ENCODE measurements at places on chromosomes 7 and 10.

DNA sequence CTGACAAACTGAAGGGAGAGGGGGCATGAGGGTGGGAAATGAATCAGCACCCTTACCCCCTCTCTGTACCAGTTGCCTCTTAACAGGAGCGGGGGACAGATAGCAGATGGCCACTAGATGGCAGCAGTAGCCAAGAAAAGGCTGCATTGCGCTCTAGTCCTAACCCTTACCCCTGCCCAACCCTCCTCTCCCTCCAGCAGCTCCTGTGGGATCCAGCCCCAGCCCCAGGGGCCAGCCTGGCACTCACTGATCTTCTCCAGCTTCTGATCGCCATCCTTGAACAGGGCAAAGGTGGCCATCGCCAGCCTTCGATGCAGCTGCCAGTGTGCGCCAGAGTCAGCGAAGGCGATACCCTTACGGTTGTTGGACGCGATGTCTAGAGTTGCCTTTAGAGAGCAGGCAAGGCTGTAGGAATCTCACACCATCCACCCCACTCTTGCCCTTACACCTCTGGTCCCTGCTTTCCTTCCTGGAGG lies 2.2 kb downstream of the CYP17A1 start:
- DNase-seq, result peak; percentile 83

DNA sequence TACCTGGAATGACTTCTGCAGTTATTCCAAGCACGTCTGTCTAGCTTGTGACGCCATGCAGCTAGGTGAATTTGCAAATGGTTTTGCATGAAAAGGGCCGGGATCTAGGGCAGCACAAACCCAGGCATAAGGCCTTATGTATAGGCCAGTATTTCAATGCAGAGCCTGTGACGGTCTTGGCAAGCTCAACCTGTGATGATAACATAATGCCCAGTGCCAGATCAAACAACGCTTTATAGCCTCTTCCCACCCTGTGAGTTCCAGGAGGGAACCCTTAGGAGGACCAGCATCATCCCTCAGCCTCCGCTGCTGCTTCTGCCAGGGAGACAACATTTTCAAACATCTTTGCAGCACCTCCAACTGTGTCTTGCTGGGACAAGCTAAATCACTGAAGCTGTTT lies 390.7 kb downstream of the INHBA start:
- DNase-seq, result no peak

GRCh38 chr7:26515314-26515842 lies 223.7 kb downstream of the SNX10 start:
- peak; percentile 67 for DNase-seq

DNA sequence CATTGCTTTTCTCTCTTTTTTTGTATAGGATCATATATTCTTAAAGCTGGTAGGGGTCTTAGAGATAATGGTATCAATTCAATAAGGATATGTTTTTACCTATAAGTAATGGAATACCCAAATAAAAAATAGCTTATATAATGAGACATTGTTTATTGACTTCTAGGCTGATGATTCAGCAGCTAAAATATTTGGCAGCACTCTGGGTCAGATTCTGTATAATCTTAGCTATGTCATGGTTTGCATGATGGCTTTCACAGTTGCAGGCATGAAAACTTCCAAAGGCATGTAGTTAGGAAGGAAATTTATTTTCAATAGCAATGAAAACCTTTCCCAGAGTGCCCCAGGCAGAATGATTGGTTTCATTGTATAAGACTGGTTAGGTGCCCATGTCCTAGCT lies 32.1 kb upstream of the A1CF start:
- DNase-seq, result peak; percentile 50

DNA sequence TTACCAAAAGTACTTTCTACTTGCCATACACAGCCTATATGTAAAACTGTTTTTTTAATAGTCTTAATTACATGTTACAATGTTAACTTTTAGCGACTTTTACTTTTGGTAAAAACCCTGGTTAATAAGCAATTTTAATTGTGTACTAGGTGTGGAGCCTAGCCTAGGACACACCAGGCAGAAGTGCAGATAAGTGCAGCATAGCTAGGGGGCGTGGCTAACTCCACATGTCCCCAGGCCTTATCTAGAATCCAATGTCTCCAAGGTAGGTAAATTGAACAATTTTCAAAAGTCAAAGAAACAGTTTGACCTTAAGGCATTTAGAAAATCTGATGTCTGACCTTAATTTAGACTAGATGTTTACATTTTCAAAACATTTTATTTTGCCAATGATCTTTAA lies 858.7 kb downstream of the CCSER2 start:
- DNase-seq, result no peak

GRCh38 chr7:51299391-51300133 lies 17.0 kb downstream of the COBL start:
- no peak for DNase-seq

DNA sequence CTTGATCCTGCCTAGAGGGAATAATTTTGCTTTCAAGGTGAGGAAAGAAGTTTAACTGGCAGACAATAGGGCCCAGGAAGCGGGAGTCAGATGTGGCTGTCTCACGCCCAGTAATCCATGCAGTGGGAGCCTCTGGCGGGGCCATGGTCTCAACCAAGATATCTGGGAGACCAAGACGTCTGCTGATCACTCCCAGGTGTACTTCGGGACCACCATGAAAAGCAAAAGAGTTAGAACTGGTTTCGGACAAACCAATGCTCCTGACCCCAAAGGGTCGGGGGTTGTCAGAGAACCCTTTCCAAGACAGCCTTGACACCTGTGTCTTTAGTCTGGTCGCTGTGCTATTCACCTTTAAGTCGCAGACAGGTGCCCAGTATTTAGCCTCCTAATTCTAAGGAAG lies 256.9 kb upstream of the MBL2 start:
- no peak for DNase-seq

DNA sequence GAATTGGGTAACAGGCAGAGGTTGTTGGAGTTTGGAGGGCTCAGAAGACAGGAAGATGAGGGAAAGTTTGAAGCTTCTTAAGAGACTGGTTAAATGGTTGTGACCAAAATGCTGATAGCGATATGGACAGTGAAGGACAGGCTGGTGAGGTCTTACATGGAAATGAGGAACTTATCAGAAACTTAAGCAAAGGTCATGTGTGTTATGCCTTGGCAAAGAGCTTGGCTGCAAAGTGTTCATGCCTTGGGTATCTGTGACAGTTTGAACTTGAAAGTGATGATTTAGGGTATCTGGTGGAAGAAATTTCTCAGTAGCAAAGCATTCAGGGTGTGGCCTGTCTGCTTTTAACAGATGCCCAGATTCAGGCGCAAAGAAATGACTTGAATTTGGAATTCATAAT lies 64.5 kb upstream of the EEPD1 start:
- DNase-seq, result no peak

- DNase-seq, result no peak
Observed at GRCh38 chr10:36671607-36672006, 453.8 kb upstream of the ANKRD30A start.

DNA sequence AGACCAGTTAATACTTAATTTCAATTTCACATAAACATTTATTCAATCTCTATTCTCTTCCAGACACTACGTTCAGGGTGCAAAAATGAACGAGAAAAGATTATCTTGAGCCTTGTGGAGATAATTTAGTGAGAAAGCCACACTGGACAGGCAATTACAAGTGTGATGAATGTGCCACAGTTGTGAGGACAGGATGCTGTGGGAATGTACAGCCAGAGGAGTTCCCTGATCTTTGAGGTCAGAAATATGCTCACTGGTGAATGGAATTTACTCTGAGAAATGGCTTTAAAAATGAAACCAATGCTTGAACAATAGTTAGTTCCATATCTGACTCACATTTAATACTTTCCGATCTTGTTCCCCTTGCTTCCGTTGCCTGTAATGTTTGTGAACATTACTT lies 864.8 kb downstream of the GATA3 start:
- no peak for DNase-seq

- no peak for DNase-seq
Observed at GRCh38 chr10:103921750-103922195, 3.8 kb upstream of the STN1 start.

GRCh38 chr10:17001961-17002749 lies 127.5 kb downstream of the CUBN start:
- peak; percentile 98 for DNase-seq

- peak; percentile 25 for DNase-seq
Observed at GRCh38 chr10:3264161-3264761, 91.7 kb upstream of the PITRM1 start.

DNA sequence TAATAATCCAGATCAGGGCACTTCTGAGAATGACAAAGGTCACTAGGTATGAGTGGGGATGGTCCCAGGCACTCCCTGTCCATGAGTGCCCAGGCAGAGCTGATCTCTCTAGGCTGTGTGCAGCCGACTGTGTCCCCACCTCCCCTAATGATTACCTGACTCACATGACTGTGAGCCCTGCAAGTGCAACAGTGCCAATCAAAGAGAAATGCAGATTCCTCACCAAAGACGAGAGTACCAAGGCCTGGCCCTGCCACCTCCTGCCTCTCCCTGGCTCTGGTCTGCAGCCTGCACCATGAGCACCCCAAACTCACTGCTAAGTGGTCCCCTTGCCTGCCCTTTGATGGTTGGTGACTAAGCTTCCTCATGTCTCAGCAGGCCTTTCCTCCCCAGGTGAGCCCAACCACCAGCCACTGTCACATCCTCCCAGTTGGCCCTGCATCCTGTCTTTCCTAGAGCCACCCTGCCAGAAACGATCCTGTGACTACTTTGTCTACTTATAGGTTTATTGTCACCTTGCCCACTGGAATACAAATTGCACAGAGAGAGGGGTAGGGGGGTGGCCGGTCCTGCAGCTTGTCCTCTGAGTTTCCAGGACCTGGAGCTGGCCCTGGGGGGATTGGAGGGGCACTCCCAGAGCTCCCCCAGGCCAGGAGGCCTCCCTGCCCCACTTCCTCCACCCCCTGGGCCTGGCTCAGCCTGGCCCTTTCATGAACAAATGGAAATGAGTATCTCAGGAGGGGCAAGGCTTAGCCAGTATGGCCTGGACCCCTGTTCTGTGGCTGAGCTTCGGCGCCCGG lies 22.4 kb upstream of the GDF10 start:
- no peak for DNase-seq

GRCh38 chr7:70923181-70923845 lies 208.6 kb upstream of the GALNT17 start:
- peak; percentile 49 for DNase-seq

DNA sequence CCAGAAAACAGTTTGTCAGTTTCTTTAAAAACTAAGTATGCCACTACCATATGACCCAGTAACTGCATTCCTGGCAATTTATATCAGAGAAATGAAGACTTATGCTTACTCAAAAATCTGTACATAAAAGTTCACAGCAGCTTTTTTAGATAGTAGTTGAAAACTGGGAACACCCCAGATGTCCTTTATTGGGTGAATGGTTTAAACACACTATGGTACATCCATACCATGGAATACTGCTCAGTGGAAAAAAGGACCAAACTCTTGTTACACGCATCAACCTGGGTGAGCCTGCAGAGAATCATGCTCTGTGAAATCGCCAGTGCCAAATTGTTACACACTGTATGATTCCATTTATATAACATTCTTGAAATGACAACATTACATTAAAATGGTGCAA lies 127.6 kb upstream of the RET start:
- no peak for DNase-seq

GRCh38 chr10:3783316-3783681 lies 1.7 kb downstream of the KLF6 start:
- DNase-seq, result peak; percentile 93

DNA sequence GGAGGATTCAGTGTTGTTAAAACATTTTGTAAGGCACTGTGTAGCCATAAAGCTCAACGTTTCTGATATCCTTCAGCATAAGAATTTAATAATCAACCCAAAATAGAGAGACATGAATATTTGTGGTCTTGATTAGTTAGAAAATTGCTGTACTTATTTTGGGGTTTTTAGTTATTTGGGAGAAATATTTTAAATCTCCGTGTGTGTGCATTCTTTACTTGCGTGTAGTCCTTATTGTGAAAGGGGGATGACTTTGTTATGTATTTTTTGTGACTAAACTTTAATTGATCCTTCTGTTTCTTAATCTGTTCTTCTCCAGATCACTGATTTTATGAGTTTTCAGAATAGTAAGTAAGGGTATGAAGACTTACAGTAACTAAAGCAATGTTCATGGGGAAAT lies 81.2 kb downstream of the ZNRF2 start:
- no peak for DNase-seq

DNA sequence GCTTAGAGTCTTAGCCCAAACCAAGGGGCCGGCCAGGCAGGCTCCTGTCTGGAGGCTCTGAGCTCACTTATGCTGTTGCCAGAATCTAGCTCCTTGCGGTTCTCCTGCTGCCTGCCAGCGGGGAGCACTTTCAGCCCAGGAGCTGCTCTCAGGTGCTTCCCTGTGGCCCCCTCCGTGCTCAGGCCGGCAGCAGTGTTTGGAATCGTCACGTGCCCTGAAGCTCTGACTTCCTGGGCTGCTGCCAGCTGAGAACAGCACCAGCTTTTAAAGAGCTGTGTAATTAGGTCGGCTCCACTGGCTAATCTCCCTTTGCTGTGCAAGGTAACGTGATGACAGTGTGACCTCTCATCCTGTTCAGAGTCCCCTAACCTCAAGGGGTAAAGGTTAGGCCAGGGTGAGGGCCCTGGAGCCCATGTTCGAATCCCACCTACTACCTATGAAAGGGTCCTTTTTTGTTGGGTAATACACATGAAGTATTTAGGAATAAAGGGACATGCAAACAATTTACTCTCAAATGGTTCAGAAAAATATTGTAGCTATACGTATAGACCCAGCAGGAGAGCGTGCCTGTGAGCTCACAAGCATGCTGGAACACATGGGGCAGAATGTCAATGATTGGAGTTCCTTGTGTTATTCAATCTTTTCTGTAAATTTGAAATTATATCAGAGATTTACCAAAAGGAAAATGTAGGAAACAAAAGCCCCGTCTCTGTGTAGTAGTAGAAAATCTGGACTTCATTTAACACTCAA lies 16.6 kb downstream of the ZNF862 start:
- DNase-seq, result peak; percentile 57

GRCh38 chr10:119166118-119166500 lies 595 bp upstream of the SFXN4 start:
- no peak for DNase-seq

- DNase-seq, result no peak
Observed at GRCh38 chr7:74138334-74138867, 35.8 kb upstream of the EIF4H start.

DNA sequence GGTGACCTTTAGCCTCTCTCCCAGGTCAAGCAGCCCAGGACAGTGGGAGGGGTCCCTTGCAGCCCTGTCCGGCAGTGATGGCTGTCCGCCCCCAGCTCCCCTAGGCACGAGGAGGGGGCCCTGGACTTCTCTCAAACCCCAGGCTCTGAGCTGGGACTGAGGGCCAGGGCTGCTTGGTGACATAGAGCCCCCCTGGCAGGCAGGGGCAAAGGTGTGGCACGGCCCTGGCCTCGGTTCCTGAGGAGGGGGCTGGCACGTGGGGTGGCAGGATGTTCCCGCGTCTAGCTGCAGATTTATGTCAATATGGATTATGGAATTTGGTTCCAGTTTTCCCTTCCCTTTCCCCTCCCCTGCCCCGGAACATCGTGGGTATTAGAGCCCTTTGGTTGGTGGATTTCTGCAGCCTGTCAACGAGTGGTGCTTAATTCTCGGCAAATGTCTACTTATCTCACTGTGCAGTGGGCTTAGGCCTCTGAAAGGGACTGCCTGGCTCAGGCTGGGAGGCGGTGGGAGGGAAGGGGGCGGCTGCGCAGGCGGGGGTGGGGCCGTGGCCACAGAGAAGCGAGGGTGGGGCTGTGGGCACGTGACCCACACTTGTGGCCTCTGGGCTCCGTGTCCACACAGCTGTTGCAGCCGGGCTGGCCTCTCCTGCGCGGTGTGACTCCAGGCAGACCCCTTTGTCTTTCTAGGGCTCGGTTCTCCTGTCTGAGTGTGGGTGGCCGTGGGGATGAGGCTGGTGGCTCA lies 19.3 kb downstream of the UNCX start:
- DNase-seq, result peak; percentile 46

GRCh38 chr10:108422286-108422685 lies 1257.8 kb upstream of the SORCS1 start:
- no peak for DNase-seq
